ENCODE measurements at places on chromosomes 6 and 20.
A peak's percentile ranks its signal among the peaks of the same experiment; 100 is the strongest.

DNA sequence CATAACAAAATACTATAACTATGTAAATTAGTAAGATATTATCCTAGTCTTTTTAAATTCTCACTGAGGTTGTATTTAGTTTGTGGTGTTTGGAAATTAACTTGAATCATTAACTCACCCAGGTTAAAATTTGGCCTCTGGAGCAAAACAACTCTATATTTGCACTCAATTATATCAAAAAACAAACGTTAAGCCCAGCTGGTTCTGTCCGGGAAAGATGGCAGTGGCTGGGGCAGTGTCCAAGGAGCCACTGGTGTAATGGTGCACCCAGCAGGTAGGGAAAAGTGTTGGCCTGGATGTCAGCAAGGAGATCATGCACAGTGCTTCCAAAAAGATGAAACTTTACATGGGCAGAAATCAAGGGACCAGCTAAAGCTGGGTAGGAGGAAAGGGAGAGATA is 285.3 kb upstream of the CITED2 start:
- DNase-seq = no peak

- DNase-seq = peak; percentile 81
Observed at GRCh38 chr6:36666826-36667591, 11.5 kb upstream of the CDKN1A start.

DNA sequence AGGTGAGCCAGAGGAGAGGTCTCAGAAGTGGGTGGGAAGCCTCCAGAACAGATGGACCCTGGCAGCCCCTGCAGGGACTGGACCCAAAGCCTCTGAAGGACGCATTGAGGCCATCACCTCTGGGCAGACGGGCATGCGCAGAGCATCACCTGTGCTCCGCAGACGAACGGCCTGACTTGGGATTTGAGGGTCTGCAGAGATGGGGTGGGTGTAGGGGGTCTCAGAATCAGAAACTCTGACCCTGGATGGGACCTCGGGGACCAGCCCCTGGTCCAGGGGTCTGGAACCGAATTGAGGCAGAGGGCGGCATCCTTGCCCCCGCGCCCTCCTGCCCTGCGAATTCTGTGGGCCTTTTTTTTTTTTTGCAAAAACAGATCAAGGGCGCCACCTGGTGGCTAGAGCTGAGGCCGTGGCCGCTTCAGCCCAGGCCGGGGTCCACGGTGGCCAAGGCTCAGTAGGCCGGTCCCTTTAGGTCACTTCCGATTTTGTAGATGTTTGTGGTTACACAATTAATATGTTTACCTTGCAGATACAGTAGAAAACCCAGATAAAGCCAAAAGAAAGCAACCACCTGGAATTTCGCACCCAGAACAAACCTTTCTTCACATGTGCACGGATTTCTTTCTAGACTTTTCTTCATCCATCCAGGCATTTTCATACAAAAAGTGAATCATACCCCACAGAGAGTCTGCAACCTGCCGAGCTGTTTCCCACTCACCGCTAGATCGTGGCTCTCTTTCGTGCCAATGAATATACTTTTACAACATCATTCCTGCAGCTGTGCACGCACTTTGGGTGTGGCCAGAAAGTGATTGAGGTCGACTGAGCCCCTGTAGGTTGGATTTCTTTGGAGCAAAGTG is 25.9 kb downstream of the ZBP1 start:
- DNase-seq = peak; percentile 48

GRCh38 chr6:141029908-141030307 is 1102.8 kb upstream of the GJE1 start:
- DNase-seq = no peak

GRCh38 chr6:35031611-35032529 is 109.3 kb downstream of the TCP11 start:
- DNase-seq = no peak

- DNase-seq = no peak
Observed at GRCh38 chr20:2149507-2149906, 47.9 kb downstream of the STK35 start.

GRCh38 chr6:16305788-16306187 is 67.4 kb downstream of the GMPR start:
- no peak for DNase-seq

GRCh38 chr6:30720738-30721197 is 616 bp downstream of the TUBB start:
- DNase-seq = peak; percentile 78

DNA sequence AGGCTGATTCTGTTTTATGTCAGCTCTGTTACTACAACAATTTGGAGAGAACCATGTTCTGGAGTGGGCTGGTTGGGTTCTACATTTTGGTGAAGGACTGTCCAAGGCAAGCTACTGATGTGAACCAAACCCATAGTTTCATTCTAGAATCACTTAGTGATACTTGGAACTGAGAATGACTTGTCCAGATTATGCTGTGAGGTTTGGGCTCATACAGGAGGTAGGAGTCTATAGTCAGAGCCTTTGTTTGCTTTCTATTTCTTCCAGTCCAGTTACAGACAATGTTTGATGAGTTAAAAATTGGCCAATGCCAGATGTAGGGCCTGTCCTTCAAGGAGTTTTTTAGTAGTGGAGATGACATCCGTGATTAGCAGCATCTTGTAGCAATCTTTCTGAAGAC is 97.9 kb downstream of the LRRC1 start:
- no peak for DNase-seq

DNA sequence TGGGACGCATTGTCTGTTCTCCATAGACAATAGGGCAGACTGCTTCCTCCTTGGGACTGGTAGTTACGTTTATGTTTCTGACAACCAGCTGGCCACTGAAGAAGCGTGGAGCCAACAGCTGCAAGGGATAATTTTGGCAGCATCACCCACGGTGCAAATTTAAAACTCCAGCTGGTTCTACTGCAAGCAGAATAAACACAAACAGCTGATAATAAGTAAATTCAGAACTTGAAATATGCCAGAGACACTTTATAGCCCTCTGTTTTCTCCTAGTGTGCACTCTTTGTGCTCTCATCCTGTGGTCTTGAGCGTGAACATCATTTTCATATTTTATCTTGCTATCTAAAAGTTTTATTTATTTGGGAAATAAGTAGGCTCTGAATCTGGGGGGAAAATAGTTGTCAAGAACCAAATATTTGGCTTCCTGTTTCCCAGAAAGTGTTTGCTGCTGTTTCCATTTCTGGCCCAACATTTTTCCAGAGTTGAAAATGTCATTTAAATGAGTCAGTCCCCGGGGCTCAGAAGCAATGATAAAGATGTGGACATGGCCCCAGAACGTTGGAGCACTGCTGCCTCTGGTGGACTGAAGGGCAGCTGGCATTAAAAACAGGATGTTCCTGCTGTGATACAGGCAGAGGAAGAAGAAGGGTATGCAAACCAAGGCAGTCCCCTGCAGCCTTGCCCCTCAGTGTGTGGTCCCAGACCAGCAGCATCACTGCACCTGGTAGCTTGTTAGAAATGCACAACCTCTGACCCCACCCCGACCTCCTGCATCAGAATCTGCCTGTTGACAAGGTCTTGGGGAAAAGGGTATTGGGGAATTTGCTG is 12.5 kb upstream of the THBD start:
- DNase-seq = peak; percentile 74

GRCh38 chr6:1689141-1689540 is 79.4 kb downstream of the FOXC1 start:
- DNase-seq = no peak

GRCh38 chr6:145787688-145788087 is 26.9 kb downstream of the FBXO30 start:
- no peak for DNase-seq

DNA sequence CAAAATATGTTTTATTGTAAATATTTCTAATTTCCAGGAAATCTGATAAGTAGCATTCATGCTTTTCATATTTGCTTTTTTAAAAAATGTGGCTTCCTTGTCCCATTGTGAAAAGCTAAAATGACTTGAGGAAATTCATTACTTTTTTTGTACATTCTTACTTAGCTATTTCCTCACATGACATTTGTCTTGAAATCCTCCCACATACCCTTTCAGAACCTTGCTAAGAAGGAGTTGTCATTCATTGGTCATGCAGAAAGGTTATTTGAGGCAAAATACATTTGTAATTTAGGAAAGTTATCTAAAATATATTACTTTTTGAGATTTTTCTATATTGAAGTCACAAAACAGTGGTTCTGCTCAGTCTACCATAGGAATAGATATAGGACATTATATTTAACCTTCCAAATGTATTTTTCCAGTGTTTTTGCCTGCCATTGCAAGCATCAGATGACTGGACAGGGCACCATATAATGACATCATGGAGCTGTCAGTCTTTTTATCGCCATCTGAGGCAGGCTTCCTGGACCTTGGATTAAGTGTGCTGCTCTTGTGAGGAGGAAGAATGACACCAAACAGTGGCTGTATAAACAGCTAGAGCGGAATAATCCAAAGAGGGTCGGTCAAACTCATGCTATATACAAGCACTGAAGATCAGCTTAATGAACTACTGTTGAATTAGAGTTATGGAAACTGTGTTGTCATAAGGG is 109.4 kb upstream of the HCRTR2 start:
- no peak for DNase-seq

DNA sequence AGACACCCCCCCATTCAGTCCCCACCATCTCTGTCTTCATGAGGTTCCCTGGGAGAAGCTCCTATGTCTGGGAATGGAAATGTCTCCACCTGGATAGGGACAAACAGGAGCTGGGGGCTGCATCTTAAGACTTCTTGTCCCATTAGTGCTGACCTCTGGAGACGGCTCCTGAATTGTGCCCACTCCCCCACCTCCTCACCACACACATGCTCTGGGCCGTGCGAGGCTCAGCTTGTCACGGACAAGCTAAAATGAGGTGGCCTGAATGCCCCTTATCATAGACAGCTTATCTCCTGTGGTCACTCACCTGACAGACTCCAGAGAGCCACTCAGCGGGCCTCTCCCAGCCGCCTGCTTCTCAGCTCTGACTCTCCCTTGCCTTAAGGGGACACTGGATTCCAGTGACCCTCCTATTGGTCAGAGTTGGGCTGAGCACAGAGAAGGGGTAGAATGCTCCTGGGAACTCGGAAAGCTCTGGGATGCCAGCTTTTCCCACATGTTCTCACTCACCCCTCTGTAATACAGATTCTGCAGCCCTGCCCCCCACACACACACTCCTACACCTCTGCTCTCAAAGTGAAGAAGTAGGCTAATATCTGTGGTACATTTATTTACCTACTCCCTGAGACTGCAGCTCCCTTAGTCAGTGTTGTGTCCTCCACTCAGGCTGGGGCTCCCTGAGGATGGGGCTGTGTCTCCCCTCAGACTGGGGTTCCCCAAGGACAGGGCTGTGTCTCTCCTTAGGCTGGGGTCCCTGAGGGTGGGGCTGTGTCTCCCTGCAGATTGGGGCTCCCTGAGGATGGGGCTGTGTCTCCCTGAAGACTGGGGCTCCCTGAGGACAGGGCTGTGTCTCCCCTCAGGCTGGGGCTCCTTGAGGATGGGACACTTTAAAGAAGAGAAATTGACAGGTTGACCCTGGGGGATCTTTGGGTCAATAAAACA is 167.5 kb downstream of the VEGFA start:
- no peak for DNase-seq

DNA sequence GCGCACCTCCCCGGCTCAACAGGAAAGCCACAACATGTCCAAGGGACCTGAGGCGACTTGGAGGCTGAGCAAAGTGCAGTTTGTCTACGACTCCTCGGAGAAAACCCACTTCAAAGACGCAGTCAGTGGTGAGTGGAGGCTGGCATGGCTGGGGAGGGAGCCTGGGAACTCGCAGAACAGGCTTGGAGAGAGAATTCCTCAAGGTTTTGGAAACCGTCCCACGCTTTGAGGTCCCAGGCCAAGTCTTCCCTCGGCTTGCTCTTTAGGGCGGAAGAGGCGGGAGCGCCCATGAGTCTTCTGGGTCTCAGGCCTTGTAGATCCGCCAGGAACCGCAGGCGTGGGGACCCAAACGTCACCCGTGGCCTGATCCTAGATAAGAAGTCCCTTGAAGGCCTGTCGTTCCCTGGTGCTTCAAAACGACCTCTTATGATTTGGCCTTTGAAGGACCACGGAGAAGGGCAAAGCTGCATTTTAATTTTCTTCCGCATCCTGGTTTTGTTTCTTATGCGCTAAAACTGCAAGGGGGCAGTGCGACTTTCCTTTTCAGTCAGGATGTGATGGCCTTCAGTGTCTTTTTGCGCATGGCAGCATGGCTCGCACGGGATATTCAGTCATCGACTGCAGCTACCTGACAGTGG is 2.0 kb downstream of the LAMP5 start:
- no peak for DNase-seq

DNA sequence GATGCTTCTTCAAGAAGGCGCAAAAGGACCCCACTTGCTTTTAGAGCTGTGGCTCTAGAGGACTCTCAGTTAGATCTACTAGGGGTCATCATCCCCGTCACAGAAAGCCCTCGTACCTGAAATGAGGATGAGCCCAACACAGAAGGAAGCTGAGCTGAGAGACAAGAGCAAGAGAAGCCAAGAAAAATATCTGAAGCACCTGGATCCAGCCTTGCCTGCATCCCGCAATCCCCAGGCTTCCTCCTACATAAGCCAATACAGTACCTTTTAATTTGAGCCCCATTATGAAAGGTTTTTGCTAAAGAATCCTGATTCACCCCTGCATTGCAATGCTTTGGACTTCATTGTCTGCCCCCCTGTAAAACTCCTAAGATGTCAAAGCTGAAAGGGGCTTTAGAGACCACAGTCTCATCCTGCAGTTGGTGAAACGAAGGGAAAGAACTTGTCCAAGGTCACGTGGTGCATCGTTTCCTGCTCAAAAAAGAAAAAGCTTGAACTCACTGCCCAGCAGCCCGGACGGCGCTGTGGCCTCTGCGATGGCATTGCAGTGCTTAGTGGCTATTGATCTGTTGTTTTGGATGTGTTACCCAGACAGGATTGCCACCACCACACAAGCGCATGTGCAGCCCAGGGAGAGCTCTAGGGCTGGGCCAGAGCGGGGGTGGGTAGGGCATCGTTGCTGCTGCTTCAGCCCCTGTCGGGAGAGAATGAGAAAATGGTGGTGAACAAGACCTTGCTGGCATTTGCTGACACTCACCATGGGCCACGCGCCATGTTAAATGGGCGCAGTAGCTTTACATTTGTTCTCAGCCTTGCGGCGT is 28.4 kb downstream of the AAR2 start:
- no peak for DNase-seq

DNA sequence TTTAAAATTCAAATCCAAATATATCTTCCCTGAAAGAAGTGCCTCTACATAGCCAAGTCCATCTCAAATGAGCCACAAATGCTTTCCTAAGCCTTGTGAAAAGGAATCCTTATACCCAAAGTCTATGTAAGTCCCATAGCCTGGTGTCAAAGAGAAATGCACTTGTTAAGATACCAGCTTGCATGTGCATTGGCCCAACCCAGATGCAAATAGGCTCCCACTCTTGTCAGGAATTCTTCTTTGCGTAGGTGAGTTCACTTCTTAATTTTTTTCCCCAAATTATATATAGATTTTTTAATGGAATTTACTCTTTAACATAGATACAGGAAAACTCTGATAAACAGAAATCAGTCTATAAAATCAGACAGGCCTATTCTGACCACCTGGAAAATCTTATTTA is 105.6 kb downstream of the RALGAPA2 start:
- no peak for DNase-seq

DNA sequence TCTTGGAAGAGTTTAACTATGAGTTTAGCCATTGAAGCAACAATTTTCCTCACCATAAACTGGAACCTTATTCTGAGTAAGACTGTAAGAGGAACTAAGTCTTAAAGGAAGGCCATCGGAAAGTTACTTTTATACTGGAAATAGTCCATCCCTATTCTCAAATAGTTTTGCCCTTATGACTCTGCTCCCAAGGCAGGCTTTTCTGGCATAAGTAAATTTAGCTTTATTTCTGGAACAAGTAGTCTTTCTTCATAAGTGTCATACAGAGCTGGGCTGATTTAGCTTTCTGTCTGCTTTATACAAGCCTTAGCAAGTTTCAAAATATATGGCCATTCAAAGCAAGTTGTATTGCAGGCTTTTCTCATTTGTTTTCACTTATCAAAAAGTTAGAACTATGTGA is 328.1 kb downstream of the HACE1 start:
- no peak for DNase-seq

All from RKO (cell line).